ENCODE measurements at places on chromosomes 5 and 9. TPM values are rescaled to one million over a fixed set of nuclear protein-coding genes. Genes with fewer than 3 reads are reported as not detected.

DNA sequence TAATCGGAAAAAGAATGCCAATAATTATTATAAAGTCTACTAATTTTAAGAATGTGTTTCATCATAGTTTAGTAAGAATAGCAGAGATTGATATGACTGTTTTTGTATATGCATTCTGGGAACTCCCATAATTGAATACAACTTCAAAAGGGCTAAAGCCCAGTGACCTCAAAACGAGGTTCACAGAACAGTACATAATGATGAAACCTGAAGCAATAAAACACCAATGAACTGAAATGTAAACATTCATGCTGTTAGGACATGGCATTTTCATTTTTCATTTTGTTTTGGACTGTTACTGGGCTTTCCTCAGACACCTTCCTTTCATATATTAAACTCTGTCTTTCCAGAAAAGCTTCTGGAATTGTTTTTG lies 684 bp upstream of the JMY start:
- no peak for DNase-seq

- DNase-seq, result no peak
These were observed 2.3 kb downstream of the VAV2 start for GRCh38 chr9:133989625-133990365.

DNA sequence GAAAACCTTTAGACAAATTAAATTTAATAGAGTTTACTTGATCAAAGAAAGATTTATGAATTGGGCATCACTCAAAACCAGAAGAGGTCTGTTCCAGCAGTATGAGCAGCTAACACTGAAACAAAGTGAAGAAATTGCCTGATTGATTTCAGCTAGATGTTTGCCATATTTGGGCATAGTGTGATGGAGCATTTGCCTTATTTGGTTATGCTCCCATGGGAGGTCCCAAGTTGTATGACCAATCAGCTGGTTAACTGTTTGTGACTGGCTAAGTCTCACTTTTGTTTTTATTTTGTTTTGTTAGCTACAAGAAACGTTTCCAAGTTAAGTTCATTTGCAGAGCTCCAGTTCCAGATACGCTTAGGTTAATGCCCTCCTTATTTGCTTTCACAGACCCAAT lies 53.3 kb upstream of the LMNB1 start:
- DNase-seq, result no peak

DNA sequence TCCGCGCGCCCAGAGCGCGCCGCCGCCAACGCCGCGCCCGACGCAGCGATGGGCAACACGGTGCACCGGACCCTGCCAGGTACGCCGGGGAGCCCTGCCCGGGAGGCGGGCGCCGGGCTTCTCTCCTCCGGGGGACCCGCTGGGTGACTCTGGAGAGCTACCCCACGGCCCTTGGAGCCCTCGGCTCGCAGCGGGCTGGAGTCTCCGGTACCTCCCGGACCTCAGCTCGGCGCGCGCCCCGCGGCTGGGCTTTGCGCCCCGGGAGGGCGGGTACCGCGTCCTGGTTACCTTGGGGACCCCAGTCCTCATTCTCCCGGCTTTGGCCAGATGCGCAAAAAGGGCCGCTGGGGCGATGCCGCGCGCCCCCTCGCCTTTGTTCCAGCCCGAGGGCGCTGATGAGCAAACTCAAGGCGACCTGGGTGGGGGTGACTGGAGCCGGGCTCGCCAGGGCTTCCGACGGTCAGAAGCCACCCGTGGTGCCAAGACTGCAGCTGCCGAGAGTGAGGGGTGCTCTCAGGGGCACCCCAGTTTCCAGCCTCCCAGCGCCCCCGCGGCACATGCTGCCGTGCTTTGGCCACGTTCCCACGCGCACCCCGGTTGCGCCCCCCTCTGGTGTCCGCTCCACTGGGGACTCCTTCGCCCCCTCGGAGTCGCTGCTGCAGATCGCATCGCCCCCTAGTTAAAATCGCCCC lies 442 bp downstream of the NEURL1B start:
- peak; percentile 35 for DNase-seq

DNA sequence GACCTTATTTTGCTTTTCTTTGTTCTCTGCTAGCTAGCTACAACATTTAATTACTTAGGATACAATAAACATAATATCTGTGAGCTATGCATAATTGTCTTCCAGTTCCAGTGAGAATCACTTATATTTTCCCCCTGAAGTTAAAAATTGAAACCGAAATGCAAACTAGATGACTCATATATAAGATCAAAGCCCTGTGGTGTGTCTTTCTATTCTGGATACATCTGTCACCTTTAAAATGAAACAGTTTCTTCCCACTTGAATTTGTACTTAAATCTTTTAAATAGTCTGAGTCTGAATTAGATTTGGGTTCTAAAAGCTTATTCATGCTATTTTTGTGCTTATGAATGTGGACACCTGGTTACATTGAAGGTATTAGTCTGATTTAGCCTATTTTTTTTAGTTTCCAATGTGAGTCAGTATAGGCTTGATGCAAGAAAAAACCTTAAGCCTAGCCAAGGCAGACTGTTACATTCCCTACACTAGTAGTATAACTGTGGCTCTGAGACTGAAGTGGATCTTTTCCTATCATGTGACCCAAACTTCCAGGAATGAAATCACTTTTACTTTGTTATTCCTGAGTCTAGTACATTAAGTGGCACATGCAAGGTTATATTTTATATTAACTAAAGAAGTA lies 703.5 kb upstream of the RGMB start:
- DNase-seq, result peak; percentile 32

- DNase-seq, result peak; percentile 41
These were observed 66.5 kb downstream of the COX7C start for GRCh38 chr5:86684222-86684621.

The EDIL3 gene
- 184 TPM for total RNA-seq

The TOPORS gene
- total RNA-seq, result 29.9 TPM

The DBH gene
- not detected for total RNA-seq

DNA sequence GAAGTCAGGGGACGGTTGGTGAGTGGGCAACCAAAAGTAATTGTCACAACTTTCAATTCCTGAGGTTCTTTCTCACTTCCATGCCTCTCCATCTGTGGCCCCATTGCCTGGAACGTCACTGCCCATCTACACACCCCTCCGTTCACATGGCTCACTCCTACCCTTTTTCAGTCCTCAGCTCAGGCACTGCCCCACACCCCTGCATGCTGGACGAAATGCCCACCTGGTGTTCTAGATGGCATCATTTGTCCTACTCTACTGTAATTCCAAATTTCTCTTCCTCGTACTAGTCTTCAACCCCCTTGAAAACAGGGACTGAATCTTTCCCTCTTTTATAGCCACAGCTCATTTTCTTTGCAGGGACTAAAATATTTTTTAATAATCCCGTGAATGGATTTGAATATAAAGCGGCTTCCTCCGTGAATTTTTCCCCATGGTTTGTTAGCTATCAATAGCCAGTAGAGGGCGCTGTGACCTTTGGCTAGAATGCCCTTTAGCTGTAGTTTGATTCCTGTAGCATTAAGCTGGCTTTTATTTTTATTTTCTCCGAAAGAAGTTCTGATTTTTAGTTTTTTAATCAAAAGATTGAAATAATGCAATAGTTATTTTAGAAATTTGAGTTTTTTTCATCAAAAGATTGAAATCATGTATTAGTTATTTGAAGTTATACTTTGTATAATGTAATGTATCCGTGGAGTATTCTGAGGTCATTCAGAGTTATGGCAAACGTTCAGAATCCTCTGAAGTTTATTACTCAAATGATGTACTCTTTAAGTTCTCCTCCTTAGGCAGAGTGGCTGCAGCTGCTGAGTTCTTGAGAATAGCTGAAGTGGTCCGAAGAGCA lies 232.1 kb downstream of the SH3GL2 start:
- peak; percentile 25 for DNase-seq

DNA sequence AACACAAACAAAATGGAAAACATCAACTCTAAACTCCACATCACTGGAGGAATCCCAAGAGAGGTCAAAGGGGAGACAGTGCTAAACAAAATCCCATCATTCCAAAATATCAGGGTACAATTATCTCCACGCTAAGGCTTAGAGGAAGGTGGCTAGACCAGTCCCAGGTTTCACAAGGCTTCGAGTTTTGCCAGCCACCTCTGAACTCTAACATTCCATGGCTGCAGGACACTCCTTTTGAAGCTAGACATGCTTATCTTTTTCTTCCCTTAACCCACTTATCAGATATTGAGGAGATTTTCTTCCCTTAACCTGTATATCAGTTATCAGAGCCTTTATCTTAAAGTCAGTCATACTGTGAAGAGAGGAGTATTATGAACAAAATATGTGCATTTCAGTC lies 53.3 kb downstream of the GLDC start:
- no peak for DNase-seq

DNA sequence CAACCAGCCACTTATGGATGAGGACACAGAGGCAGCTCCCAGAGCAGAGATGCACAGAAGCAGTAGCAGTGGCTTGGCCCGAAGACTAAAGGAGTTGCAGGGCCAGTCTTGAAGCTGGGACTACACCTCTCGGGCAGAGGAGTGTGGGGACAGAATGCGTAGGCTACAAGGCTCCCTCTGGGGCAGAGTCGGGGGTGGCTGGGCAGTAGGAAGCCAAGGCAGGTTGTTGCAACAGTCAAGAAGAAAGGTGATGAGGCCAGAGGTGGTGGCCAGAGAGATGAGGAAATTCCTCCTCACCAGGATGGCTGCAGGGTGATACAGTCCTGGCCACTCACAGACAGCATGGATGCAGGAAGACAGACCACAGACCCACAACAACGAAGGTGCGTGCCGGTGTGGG lies 4.9 kb upstream of the N4BP3 start:
- no peak for DNase-seq

DNA sequence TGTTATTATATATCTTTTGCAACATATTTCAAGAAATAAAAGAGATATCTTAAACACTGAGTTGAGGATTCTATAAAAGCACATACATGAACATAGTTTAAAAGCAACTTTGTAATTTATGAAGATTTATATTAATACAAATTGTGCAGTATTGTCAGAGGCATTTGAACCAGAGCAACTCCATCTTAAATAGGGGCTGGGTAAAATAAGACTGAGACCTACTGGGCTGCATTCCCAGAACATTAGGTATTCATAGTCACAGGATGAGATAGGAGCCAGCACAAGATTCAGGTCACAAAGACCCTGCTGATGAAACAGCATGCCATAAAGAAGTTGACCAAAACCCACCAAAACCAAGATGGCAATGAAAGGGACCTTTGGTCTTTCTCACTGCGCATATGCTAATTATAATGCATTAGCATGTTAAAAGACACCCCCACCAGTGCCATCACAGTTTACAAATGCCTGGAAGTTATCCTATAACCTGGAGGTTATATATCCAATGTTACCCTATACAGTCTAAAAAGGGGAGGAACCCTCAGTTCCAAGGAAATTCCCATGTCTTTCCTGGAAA lies 320.2 kb downstream of the FAM170A start:
- DNase-seq, result no peak

DNA sequence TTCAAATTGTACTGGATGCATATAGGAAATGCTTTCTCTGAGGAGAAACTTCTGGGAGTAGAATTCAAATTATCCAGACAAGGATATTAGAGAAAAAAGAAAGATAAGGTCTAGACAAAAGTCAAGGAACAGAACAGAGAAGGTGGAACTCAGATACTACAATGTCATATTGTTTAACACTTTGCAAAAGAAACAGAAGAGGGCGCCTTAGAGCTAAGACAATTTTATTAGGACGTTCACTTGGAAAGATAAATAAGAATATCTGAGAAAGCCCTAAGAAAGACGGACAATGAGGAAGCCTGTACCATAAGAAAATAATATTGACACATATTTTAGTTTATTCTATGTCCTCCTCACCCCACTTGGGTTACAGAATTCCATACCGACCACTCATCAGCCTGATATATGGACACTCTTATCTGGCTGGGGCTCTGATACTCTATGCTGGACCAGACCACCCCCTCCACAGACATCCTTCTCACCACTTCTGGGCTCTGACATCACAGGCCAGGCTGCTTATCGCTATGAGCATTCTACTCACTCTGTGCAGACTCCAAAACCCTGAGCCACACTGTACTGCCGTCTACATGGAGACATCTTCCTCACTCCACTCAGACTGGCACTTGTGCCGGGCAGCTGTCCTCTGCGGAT lies 9.1 kb upstream of the AK3 start:
- DNase-seq, result no peak

The PPWD1 gene
- 46.3 TPM for total RNA-seq

DNA sequence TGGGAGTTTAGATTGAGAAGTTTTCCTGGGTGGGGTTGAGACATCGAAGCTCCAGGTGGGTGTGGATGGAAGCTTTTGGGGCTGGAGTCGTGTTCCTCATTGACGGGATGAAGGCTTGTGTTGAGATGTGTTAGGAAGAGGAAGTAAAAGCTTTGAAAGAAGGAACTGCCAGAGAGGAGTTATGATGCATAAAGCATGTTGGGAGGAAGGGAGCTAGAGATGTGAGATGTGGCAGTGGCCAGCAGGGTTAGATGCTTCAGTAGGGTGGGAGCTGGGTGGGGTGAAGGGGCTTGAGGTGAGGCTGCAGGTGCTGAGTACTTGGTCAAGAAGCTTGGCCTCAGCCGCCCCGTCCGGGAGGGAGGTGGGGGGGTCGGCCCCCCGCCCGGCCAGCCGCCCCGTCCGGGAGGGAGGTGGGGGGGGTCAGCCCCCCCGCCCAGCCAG lies 56.7 kb downstream of the HSPA4 start:
- DNase-seq, result no peak

DNA sequence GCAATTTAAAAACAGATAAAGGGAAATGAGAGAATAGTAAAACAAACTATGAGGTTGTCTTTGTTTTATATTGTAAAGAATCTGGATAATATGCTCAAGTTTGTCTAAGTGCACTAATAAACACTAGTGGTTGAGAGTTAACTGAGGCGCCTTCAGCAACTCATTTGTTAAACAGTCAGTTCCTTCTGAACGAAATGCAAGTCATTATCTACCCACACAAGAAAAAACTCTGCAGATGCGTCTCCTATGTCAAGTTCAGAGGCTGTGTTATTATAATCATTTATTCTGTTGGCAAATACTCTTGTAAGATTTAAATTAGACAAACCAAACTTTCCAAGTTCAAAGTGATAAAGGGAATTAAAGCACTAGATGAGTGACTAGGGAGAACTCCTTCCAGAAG lies 20.3 kb upstream of the PCA3 start:
- no peak for DNase-seq

DNA sequence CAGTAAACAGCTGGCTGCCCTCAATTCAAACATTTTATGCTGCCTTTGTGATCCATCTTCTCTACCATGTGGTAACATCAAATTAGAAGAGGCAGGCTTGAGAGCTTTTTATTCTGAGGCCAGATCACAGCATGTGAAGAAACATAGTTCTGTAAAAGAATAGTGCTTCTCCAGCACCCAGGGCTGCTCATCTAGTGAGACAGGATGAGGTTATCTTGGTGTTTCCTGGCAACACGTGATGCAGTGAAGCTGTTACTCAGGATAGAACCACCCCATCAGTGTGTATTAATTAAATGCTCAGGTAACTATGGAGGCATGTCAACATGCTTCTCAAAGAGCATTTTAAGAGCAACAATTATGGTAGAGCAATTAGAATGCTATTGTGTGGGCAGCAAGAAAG lies 400.5 kb upstream of the ACO1 start:
- no peak for DNase-seq

GRCh38 chr9:69981686-69982445 lies 61.8 kb upstream of the MAMDC2 start:
- peak; percentile 65 for DNase-seq

Measured in Daoy (cell line).